Activated CD4-positive, alpha-beta T cell treated with anti-CD3 and anti-CD28 coated beads for 1 hour (primary cell): ENCODE measurements at places on chromosomes 6 and 20.

DNA sequence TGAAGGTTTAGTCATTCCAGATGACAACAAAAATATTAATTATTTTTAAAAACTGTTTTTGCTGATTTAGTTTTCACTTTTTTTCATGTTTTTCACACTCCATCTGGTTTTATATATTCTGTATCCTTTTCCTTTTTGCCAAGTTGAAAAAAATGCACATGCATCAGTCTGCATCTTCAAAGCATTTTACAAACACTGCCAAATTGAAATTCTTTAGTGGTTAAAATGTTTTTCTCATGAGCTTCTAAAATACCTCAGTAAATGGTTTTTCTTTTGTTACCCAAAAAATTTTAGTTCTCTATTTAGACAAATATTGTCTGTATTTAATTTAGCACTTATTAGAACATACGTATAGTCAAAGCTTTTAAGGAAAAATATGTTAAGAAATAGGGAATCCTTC is 386.9 kb upstream of the HSF2 start:
- DNase-seq: no peak

- no peak for DNase-seq
These were observed 100.2 kb downstream of the FIG4 start for GRCh38 chr6:109791301-109791700.

DNA sequence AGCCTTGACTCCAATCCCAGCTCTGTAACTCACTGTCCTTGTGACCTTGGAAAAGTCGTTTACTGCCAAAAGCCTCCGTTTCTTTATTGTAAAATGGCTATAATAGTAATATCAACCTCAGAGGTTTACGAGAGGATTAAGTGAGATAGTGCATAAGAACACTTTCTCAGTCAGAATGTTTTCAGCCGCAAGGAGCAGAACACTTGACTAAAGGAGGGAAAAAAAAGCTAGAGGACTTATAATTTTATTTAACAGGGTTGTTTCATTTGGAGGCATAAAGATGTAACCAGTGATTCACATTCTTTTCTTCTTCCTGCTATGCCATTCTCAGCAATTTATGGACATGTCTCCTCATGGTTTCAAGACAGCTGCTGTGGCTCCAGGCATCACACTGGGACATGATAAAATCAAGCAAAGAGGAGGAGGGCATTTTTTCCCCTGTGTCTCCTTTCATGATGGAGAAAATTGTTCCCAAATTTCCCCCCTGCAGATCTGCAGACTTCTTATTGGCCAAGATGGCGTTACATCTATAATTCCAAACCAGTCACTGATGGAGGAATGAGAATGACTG is 143.0 kb upstream of the PTPN1 start:
- DNase-seq: no peak

GRCh38 chr6:148580442-148580841 is 166.4 kb upstream of the UST start:
- no peak for DNase-seq

DNA sequence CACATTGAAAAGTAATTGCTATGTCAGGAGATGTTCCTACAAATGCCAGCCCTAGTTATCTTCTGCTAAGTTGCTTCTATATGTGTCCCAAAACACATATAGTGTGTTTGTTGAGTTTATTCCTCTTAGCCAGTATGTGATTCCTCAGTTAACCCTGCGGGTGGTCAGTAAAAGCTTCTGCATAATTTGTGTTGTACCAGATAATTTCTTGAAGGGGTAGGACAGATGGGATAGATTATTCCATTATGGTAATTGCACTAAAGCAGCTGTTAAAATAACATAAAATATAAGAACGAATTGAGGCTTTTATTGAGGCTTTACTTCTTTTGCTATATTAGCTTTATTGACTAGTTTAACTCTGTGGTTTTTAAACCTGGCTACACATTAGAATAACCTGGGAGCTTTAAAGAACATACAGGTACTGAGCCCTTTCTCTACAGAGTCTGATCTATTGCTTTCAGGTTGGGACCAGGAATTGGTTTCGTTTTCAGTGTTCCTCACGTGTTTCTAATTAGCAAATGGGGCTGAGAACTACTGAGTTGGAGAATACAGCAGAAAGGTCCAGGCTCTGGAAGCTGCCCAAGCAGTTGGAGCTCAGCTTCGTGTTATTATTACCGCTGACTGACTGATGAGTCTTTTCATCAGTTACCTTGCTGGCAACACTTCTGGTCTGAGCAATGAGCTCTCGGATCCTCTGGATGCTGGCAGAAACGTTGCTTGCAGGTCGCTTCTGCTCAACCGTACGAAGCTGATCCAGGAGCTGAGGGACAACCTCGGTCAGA is 56.9 kb downstream of the FAM229B start:
- no peak for DNase-seq

DNA sequence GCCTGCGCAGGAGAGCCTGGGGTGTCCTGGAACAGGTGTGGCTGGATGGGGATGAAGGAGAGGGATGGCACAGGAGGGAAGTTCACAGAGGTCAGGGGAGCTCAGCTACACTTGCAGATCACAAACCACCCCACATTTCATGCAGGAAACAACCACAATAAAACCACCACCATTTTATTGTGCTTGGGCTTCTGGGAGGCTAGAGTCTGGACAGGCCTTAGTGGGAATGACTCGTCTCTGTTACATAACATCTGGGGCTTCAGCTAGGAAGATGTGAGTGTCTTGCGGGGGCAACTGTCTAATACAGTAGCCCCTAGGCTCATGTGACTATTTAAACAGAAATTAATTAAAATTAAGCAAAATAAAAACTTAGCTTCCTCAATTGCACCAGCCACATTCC is 33.4 kb downstream of the SNX5 start:
- DNase-seq: no peak

GRCh38 chr6:82073484-82073883 is 174.1 kb downstream of the IBTK start:
- no peak for DNase-seq

- no peak for DNase-seq
These were observed 198.6 kb downstream of the CDKAL1 start for GRCh38 chr6:20732896-20733295.

- DNase-seq: no peak
These were observed 28.5 kb downstream of the C6orf15 start for GRCh38 chr6:31083742-31084354.

GRCh38 chr6:90464507-90464906 is 122.4 kb downstream of the MAP3K7 start:
- DNase-seq: no peak

- DNase-seq: no peak
These were observed 26.2 kb downstream of the VSTM2L start for GRCh38 chr20:37928996-37929682.

DNA sequence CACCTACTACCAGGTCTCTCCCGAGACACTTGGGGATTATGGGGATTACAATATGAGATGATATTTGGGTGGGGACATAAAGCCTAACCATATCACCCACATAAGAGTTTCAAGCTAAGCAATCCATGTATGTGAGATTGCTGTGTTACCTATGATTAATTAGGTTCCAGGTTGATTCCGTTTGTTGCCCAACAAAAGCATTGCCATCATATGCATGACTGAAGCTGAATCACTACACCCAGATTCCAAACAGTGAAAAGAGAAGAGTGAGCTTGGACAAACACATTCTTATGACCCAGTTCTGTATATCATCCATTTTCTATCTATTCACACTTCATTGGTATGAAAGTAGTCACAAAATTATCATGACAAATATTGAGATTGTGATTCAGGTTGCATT is 952.5 kb upstream of the MAN1A1 start:
- DNase-seq: no peak

- DNase-seq: no peak
These were observed 12.2 kb upstream of the ZBTB46 start for GRCh38 chr20:63843222-63843621.

DNA sequence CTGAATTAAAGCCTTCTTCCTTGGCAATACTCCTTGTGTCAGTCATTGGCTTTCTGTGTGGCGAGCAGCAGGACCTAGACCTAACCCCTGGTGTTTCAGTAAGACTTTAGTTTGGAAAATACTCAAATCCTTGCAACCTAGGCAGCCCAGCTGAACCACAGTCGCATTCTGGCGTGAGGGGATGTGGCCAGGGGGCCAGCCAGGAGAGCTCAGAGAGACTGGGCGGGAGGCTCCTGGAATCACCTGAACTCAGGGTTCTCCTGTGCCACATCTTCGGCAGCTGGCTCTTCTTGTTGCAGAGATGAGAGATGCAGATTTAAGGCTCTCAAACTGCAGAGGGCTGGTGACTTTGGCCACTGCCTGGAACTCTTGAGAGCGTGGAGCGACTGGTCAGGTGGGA is 102.7 kb downstream of the SYNDIG1 start:
- DNase-seq: no peak

GRCh38 chr6:37321101-37321500 is 32.7 kb upstream of the RNF8 start:
- DNase-seq: no peak

- no peak for DNase-seq
These were observed 5.0 kb downstream of the GFRA4 start for GRCh38 chr20:3658019-3658715.
